ENCODE measurements at places on chromosomes 5 and 9.

GRCh38 chr5:137372773-137373160 is 126.4 kb downstream of the SPOCK1 start:
- peak; percentile 58 for DNase-seq

DNA sequence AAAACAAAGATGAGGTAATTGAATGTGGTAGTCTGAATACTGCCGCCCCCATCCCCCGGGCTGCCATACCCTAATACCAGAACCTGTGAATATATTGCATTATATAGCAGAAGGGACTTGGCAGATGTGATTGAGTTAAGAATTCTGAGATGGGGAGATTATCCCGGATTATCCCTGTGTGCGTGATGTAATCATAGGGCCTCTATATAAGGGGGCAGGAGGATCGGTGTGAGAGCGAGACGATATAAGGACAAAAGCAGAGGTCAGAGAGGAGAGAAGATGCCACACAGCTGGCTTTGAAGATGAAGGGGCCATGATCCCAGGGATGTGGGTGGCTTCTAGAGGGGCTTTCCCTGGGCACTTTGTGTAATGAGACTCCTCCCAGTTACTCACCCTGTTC is 101.7 kb upstream of the TLE1 start:
- no peak for DNase-seq

- no peak for DNase-seq
Observed at GRCh38 chr5:27474047-27474309, 435.6 kb upstream of the CDH9 start.

- DNase-seq = no peak
Observed at GRCh38 chr5:115579216-115579615, 23.1 kb downstream of the TICAM2 start.

DNA sequence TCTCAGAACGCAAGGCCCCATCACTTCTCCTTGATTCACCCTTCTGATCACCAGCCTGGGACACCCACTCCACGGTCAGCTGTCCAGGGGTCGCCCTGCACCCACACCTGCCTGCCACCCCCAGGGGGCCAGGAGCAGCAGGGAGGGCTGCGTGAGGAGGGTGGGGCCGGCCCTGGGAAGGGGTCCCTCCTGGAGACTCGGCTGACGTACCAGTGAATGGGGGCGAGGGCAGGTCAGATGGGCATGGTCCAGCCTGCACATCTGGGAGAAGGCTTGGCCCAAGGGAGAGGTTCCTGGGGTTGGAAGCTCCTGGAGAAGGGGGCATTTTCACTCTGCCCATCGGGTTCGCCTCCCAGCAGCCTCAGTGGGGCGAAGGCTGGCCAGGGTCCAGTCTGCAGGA is 21.8 kb upstream of the SARDH start:
- no peak for DNase-seq

DNA sequence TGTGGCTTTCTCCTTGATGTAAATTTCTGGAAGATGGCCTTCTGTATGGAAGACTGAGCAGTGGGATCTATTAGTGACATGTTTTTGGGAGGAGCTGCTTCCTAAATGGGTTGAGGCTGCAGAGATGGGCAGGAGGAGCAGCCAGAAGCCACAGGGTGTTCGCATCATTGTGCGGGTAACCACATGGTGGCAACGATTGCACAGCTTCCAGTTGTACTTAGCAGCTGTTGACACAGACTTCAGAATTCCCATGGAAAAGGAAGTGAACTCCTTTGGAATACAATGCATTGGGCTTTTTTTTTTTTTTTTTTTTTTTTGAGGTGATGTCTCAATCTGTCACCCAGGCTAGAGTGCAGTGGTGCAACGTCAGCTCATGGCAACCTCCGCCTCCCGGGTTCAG is 297.3 kb downstream of the NR3C1 start:
- DNase-seq = peak; percentile 81
